ENCODE measurements at places on chromosomes 5 and 9.
A peak's percentile ranks its signal among the peaks of the same experiment; 100 is the strongest.

GRCh38 chr9:5931657-5932056 lies 41.0 kb downstream of the MLANA start:
- no peak for DNase-seq

GRCh38 chr9:82679472-82679871 lies 383.5 kb downstream of the RASEF start:
- DNase-seq: no peak

GRCh38 chr9:85264695-85265094 lies 477.1 kb downstream of the AGTPBP1 start:
- no peak for DNase-seq

- no peak for DNase-seq
Observed at GRCh38 chr9:129240581-129241211, 62.6 kb upstream of the IER5L start.

DNA sequence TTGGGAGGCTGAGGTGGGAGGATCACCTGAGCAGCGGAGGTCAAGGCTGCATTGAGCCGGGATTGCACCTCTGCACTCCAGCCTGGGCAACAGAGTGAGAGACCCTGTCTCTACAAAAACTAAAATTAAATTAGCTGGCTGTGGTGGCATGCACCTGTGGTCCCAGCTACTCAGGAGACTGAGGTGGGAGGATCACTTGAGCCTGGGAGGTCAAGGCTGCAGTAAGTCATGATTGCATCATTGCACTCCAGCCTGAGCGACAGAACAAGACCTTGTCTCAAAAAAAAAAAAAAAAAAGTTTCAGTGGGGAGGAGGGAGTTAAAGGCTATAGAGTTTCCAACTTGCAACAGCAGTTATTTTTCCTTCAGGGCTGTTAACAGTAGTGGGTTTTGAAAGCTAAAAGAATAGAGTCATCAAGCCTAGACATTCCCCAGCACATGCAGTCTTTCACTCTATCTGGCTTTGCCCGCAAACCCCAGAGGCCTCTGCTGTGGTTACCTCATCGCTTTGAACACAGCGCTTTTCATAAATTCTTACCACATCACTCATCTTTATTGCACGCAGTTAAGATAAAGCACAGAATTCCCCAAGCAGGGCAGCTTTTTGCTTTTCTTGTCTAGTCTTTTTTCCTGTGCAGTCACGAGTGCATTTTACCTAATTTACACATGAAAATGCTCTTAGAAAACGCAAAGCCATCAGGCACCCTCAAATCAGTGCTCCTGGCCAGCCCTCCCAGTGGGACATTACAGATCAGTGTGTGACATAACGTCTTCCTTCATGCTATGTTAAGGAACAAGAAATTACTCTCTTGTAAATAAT lies 8.7 kb upstream of the SLC2A8 start:
- DNase-seq: peak; percentile 99

GRCh38 chr9:8826281-8826680 lies 1026.7 kb upstream of the DMAC1 start:
- DNase-seq: no peak

DNA sequence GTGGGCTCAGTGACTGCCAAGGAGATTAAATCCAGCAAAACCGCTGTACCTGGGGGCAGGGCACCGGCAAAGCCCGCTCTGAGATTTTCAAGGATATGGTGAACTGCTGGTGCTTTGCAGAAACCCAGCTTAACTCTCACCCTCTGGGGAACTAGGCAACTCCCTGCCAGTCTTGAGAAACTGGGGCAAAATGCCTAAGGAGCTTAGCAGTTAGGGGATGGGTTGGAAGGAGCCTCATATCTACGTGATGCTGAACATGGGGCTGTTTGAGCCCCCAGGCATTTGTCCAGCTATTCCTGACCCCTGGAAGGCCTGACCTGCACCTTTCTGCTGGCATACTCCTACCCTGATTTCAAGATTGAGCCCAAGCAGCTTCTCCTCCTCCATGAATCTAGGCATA lies 108.6 kb upstream of the TBC1D2 start:
- DNase-seq: no peak

DNA sequence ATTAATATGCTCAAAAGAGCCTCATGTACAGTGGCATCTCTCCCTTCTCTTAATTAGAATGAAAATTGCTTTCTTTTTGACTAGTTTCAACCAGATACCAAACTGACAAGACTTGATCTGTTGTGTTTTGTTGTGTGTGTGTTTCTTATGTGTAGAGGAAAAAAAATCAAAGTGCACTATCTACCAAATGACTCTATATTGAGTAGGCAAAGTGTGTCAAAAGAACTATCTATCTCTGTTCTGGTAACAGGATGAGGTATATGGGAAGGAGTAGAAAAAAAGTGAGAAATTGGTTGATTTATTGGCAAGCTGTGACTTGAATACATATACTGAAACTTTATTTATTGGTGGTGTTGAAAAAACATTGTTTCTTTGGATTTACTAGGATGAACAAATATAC lies 190.0 kb downstream of the SLF1 start:
- DNase-seq: no peak

GRCh38 chr5:96691503-96692303 lies 29.5 kb downstream of the CAST start:
- peak; percentile 70 for DNase-seq

- DNase-seq: no peak
Observed at GRCh38 chr5:150079909-150080461, 6.4 kb downstream of the CSF1R start.

GRCh38 chr5:112119508-112119907 lies 299.6 kb downstream of the EPB41L4A start:
- no peak for DNase-seq

- DNase-seq: peak; percentile 91
Observed at GRCh38 chr5:176361437-176362232, at the start of gene KIAA1191. Gene KIAA1191, minus strand, starts transcription at chr5:176361764. Its CDS starts 2,256 bp downstream, at chr5:176359508.

- DNase-seq: no peak
Observed at GRCh38 chr9:86645303-86645702, 291.1 kb upstream of the TUT7 start.

- peak; percentile 51 for DNase-seq
Observed at GRCh38 chr9:137156567-137157375, 13.1 kb downstream of the LRRC26 start.

- DNase-seq: peak; percentile 39
Observed at GRCh38 chr5:119287547-119288111, 68.2 kb upstream of the TNFAIP8 start.

- DNase-seq: no peak
Observed at GRCh38 chr5:8956659-8957058, 589.2 kb downstream of the SEMA5A start.

- peak; percentile 74 for DNase-seq
Observed at GRCh38 chr5:80192507-80193241, 63.2 kb downstream of the SERINC5 start.

DNA sequence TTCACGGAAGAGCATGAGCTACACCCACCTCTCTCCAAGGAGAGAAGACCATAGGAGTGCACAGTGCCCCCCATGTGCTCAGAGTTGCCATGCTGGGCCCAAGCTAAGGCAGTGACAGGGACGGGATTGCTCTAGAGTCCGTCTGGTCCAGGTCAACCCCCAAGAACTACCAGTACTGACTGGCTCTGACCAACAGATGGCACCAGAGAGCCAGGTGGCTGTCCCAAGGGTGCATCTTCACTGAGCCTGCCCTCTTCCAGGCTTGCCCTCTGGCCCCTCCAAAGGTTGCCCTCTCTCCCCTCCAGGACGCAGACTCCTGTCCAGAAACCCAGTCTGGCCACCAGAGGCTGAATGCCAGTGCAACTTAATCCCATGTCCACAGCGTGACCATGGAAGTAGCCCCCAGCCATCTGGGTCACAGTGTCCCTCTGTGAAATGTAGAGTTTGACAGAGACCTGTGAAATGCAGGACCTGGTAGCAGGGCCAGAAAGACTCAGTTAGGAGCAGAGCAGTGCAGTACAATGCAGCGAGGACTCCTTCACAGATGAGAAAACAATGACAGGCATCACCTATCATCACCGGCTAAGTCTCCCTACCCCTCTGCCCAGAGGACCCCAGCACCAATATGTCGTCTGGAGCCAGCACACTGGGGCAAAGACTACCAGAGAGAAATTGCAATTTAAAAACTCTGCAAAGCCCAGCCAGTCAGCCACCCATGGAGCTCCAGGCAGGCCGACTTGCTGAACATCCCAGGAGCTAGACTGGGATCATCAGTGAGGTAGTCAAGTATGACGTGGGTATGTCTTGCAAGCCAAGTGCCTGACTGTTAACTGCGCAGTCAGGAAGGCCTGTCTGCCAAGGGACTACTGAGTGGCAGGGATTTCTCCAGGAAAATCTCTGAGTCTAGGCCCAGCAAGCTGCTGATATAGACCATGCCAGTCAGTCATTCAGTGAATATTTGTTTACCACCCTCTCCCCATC lies 7.7 kb upstream of the SKP1 start:
- peak; percentile 72 for DNase-seq

DNA sequence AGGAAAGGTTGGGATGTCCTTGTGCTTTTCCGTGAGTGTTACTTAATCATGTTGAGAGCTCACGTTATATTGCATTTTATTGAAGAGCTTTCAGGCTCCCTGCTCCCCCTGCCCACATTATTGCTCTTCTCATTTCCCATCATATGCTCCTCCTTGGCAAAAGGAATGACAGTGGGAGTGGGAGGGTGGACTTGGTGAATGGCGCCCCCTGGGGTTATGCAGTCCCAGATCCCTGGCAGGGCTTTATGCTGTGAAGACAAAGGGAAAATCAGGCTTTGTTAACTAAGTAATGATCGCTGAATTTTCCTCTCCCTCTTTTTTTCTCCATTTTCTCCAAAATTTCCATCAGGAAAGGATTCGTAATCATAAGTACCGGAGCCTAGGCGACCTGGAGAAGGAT lies 166.6 kb downstream of the SMARCA2 start:
- DNase-seq: peak; percentile 43

GRCh38 chr9:70262948-70263347 lies 4.2 kb downstream of the SMC5 start:
- no peak for DNase-seq

GRCh38 chr5:174045470-174046025 lies at the start of gene NSG2:
Gene NSG2, plus strand, starts transcription at chr5:174045706. Its CDS starts 1,050 bp downstream, at chr5:174046756.
- peak; percentile 95 for DNase-seq

GRCh38 chr9:117734523-117735314 lies 30.5 kb downstream of the TLR4 start:
- peak; percentile 81 for DNase-seq

DNA sequence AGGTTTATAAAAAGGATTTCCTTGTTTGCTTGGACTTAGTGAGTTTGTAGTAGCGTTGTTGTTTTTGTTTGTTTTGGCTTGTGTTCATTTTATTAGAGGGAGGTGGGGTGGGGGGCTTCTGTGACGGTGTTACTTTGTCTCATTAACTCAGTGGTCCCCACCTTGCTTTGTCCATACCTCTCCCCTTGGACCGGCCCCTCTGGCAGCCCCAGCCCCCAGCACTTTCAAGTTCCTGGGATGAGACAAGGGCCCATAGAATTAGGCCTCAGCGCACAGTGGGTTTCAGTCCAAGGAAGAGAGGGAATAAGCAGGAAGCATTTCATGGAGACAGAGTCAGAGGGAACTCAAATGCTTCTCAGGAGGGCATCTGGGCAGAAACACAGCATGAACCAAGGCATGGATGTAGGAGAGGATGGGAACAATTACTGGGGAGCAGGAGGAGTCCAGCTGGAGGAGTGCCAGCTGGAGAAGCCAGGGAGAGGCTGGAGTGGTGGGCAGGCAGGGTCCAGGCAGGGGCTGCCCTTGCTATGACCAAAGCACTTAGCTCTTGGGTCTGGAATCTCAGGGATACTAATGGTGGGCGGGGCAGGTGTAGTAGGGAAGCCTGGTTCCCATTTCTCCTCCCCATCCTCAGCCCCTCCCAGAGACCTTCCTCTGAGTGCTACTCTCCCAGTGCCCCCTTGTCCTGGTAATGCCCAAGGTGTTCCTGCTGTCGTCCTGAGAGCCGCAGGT lies 23.5 kb upstream of the ENHO start:
- no peak for DNase-seq

- no peak for DNase-seq
Observed at GRCh38 chr9:26169708-26170107, 491.5 kb upstream of the TUSC1 start.

DNA sequence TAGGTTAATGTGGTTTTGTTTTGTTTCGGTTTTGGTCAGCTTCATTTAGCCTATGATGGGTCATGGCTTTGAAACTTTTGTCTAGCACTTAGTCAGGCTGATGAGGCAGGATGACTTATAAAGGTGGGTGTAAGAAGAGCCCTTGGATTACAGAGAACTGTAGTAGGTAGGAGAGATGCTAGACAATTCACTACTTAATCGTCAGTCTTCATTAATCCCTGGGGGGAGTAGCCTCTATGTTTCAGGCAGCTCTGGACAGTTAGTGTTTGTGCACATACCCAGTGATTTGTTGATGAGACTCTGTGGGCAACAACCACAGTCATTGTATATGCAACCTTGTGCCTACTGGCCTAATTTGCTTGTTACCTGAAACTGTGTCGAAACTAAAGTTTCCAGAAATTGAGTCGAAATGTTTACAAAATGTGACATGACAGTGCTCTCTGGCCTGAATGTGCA lies 113.3 kb downstream of the MTREX start:
- no peak for DNase-seq

- no peak for DNase-seq
Observed at GRCh38 chr9:122392714-122393113, 21.9 kb downstream of the PTGS1 start.

- no peak for DNase-seq
Observed at GRCh38 chr9:33254211-33254610, 10.3 kb downstream of the BAG1 start.

GRCh38 chr9:89480825-89481537 lies 16.9 kb downstream of the SEMA4D start:
- no peak for DNase-seq

GRCh38 chr5:105397749-105398148 lies 1835.2 kb upstream of the NUDT12 start:
- no peak for DNase-seq

DNA sequence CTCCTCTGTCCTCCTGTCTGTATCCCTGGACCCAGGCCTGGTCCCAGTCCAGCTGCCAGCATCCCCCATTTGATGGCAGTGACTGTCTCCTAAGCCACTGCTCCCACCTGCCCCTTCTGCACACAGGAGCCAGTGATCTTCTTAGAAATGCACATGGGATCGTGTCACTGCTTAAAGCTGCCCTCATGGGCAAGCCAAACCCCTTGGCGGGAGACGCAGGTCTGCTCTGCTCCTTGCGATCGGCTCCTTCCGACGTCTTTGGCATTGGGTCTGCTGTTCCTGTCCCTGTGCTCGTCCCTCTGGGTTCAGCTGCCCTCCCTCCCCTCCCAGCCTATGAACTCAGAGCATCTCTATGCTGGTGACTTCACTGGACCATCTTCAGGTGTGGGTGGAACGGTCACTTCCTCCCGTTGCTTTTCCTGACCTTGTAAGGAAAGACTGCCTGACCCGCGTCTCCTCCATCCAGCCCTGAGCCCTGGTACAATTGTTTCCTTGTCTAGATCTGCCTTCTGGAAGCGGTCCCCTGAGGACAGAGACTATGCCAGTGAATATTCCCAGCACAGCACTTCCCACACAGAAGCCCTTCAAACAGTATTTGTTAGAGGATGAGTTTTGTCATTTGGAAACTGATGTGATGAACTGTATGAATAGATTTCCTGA lies 116.5 kb downstream of the ZNF354C start:
- DNase-seq: no peak

- DNase-seq: no peak
Observed at GRCh38 chr5:56640763-56641406, 174.5 kb upstream of the MAP3K1 start.

DNA sequence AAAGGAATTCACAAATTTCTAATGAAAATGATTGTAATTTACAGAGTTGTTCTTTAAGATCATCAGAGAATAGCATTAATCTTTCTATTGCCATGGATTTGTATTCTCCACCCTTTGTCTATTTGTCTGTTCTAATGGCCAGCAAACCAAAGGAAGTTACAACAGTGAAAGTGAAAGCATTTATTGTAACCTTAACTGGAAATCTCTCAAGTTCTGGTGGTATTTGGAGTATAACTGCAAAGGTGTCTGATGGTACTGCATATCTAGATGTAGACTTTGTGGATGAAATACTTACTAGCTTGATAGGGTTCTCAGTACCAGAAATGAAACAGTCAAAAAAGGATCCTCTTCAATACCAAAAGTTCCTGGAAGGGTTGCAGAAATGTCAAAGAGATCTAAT lies 21.7 kb downstream of the RMI1 start:
- peak; percentile 72 for DNase-seq

Data from choroid plexus epithelial cell (primary cell).